Activated T-cell treated with anti-CD3 and anti-CD28 coated beads for 24 hours (primary cell): ENCODE measurements at places on chromosomes 1 and 21.

GRCh38 chr1:34742667-34743270, 12.1 kb upstream of the GJB5 start:
- peak; percentile 73 for DNase-seq

DNA sequence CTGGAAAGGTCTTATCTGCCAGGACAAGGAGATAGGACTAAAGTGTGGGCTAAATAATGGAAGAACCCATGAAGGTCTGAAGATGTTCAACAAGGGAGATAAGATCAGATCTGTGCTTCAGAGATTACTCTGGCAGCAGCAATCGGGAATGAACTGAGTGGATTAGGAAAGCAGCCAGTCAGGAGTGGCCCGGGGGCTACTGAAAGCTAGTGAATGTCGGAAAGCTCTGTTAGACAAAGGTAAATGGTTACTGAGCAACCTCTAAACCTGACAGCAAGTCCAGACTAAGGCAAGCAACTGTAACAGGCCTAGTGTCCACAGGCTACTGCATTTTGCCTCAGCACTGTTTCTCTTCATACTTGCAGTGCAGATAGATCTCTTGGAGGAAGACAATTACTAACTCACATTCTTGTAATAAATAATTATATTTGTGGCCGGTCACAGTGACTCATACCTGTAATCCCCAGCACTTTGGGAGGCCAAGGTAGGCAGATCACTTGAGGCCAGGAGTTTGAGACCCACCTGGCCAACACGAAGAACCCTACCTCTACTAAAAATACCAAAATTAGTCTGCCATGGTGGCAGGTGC, 12.5 kb downstream of the IQGAP3 start:
- DNase-seq = no peak

DNA sequence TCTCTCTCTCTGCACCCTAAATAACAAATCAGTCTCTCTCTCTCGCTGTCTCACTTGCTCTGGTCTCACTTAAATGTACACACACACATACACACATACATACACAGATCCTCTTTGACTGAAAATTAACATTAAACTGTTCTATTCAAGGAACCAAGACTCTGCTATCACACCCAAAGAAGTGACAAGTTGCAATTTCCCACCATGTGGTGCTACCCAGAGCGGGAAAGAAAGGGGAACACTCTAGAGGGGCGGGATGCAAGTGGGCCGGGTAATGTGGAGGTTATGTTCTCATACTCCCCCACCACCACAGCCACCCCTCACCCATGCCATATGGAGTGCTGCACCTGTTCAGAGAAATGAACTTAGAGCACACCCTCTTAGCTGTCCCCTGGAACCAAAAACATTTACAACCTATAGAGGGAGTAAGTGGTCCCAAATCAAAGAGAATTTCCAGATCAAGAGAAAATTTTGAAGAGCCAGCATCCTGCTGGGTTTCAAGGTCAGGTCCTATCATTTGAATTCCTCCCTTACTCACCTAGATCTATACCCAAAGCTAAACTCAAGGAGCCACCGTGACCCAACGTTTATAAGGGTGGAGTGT, 319.4 kb downstream of the BRINP2 start:
- DNase-seq = no peak

DNA sequence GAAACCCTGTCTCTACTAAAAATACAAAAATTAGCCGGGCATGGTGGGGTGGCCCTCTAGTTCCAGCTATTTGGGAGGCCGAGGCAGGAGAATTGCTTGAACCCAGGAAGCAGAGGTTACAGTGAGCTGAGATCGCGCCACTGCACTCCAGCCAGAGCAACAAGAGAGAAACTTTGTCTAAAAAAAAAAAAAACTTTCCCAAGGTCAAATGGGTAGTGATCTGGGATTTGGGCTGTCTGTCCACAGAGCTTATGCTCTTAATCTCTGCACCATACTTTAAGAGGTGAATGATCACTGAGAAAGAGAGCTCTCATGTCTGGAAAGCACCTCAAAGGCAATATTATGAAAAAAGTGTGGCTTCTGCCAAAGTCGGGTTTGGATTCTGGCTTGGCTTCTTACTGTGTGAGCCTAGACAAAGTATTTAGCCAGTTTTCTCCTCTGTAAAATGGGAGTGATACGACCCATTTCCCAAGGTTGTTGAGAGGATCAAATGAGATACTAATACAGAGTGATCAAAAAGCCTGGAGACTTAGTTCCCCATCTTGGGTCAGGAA, 34.4 kb downstream of the ATP2B4 start:
- no peak for DNase-seq

GRCh38 chr1:96240438-96240837, 481.1 kb upstream of the PTBP2 start:
- DNase-seq = no peak

- DNase-seq = no peak
Measured at GRCh38 chr1:84687714-84688462, 2.4 kb downstream of the SSX2IP start.

DNA sequence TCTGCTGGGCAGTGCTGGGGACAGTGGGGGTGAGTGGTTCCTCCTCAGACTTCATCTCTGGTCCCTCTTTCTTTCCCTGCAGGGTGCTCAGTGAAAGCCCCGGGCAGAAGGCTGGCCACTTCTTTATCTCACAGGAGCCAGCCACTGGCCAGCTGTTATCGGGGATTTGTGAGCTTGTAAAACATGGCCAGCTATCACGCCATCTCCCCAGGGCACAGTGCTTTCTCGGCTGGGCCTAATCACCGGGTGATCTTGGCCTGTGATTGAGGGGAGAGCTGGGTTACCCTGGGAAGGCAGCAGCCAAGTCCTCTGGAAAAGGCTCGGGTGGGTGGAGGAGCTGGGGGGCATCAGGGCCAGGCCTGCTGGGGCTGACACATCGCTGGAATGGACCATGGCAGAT, 83.0 kb downstream of the IGSF21 start:
- DNase-seq = no peak

- no peak for DNase-seq
Measured at GRCh38 chr1:102470767-102471166, 474.0 kb upstream of the OLFM3 start.

DNA sequence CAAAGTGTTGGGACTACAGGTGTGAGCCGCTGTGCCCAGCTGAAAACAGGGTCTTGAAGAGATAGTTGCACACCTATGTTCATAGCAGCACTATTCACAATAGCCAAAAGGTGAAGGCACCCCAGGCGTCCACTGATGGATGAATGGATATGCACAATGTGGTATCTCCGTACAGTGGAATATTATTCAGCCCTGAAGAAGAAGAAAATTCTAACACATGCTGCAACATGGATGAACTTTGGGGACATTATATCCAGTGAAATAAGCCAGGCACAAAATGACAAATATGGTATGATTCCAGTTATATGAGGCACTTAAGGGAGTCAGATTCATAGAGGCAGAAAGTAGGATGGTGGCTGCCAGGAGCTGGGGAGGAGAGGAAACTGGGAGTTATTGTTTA, 137.6 kb upstream of the WNT4 start:
- DNase-seq = no peak

- DNase-seq = no peak
Measured at GRCh38 chr1:155272466-155273342, 600 bp downstream of the CLK2 start.

- no peak for DNase-seq
Measured at GRCh38 chr1:16047791-16048475, 4.4 kb downstream of the CLCNKB start.

GRCh38 chr1:172455451-172455850, 11.6 kb upstream of the PIGC start:
- DNase-seq = no peak

DNA sequence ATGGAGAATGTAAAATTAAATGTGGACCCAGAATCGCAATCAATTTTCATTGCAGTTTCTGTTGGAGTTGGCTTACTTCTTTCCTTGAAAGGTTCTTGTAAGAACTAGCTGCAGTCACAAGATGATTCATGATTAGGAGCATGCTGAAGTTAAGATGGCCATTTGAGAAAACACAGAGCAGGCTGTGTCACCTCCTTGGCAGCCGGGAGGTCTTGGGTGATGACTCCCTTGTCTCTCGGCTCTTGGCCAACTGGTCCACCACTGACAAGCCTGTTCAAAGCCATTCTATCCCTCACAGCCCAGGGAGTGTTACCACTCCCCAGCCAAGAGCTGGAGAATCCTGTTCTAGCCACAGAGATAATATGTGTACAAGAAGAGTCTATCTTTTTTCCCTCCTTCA, 40.6 kb downstream of the OPTC start:
- DNase-seq = no peak

DNA sequence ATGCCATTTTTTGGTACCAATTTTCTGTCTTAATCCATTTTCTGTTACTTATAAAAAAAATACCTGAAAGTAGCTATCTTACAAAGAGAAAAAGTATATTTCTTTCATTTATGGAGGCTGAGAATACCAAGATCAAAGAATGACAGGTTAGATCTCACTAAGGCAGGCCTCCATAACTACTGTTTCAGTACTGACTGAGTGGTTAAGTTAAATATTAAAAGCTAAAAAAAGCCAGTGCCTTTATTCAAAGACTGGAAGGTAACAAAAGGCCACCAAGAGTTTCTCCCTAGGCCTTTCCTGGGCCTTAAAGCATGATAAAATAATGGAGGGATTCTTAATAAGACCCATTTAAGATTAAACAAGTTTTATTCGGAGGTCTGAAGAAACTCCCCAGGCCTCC, 687.7 kb upstream of the ADGRL4 start:
- DNase-seq = no peak
